ENCODE measurements at places on chromosomes 6 and 20.

- DNase-seq: no peak
These were observed 132.6 kb upstream of the RIN2 start for GRCh38 chr20:19625426-19625825.

GRCh38 chr6:4270776-4271175 is 135.4 kb upstream of the ECI2 start:
- no peak for DNase-seq

DNA sequence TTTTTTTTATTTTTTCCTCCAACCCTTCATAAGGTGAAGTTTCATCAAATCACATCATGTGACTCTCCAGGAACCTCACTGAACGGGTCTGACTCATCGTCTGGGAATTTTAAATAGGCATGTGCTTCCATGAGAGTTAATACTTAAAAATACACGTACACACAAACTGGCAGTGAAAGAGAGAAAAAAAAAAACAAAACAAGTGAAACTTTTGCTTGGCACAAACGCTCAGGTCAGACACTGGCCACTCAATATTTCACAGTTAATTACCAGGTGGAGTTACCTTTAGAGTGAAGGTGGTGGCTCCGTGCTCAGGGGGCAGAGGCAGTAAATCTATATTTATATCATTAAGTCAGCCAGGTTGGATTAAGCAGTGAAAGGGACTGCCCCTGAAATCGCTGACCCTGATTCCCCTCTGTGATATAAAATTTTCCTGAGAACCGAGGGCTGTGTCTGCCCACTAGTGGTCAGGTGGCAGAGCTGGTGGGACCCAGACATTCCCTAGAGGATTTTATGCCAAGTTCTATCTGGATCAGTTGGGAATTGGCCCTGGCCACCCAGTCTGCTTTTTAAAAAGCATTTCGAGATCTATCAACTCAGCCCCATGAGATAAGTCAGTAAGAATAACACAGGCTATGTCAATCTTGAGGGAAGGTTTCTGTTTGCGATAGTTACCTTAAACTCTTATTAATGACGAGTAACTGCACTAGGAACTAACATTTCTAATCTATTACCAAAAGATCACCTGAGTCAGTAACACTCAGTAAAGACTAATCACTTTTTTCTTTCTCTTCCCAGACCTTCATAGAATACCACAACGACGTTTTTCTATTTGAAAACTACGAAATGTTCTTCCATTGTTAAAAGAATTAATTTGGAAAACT is 259.1 kb downstream of the HDGFL1 start:
- no peak for DNase-seq

- DNase-seq: no peak
These were observed 84.9 kb downstream of the MMS22L start for GRCh38 chr6:97198046-97198565.

- no peak for DNase-seq
These were observed 338.2 kb upstream of the ZFP64 start for GRCh38 chr20:52529826-52530225.

DNA sequence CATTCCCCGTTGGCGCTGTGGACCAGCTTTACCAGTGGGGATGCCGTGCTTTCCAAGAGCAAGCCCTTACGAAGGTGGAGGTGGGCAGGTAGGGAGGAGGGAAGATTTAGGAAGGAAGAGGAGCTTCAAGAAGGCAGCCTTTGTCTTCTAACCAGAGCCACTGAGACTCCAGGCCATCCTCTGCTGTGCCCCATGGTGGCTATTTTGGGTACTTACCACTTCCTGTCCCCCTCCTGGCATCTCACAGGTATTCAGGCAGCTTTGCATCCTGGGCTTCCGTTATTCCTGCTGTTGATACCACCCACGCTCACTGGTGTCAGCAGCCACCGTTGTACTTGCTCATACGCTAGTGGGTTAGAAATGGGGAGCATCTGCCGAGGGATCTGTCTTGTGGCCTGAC is 22.9 kb downstream of the ERMARD start:
- DNase-seq: no peak

DNA sequence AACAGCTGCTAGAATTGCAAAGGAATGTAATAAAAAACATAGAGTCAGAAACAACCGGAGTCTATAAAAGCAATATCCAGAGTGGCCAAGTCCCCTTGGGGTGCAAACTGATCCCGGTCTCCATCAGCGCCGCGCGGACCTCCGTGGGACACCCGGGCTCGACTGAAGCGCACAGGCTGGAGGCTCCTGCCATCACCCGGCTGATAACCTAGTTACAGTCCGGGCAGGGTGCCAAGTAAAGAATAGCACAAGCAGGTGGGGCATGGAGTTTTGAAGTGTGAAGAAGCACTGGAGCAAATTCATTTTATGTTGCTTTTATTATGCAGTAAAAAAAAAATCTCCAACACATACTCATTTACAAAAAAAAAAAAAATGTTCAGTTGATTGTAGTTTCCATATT is 205.1 kb upstream of the GMDS start:
- no peak for DNase-seq

- DNase-seq: no peak
These were observed 195.0 kb downstream of the KHDC1L start for GRCh38 chr6:73030257-73030656.

GRCh38 chr6:71726121-71726520 is 160.2 kb upstream of the RIMS1 start:
- no peak for DNase-seq

DNA sequence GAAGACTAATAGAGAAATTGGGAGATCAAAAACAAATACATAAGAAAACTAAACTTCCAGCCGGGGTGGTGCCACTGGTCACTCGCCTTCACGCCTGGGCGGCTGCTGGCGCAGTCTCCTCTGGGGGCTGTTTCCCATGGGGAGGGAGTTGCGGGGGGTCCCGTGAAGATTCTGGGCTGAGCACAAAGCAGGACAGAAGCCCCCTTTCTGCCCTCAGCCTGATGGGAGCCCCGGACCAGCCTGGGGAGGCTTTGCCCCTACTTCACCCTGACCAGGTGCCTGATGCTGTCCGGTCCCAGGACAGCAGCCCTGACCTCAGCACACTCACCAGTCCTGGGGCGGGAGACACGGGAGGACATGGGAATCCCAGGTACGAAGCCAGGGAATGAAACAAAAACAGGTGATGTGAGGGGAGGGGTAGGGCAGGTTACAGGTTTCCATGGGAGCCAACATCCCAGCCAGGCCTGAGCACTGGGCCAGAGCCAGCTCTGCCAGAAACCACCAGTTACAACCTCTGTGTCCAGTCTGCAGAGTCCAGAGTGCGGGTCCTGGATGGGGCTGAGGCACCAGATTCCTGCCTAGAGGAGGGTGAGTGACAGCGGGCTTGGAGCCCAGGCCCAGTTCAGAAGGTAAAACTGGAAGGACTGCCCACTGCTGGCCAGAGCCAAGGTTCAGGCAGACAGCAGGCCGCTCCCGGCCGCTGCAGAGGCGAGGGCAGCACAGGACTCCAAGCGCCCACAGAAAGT is 326.4 kb downstream of the TAF4 start:
- no peak for DNase-seq

DNA sequence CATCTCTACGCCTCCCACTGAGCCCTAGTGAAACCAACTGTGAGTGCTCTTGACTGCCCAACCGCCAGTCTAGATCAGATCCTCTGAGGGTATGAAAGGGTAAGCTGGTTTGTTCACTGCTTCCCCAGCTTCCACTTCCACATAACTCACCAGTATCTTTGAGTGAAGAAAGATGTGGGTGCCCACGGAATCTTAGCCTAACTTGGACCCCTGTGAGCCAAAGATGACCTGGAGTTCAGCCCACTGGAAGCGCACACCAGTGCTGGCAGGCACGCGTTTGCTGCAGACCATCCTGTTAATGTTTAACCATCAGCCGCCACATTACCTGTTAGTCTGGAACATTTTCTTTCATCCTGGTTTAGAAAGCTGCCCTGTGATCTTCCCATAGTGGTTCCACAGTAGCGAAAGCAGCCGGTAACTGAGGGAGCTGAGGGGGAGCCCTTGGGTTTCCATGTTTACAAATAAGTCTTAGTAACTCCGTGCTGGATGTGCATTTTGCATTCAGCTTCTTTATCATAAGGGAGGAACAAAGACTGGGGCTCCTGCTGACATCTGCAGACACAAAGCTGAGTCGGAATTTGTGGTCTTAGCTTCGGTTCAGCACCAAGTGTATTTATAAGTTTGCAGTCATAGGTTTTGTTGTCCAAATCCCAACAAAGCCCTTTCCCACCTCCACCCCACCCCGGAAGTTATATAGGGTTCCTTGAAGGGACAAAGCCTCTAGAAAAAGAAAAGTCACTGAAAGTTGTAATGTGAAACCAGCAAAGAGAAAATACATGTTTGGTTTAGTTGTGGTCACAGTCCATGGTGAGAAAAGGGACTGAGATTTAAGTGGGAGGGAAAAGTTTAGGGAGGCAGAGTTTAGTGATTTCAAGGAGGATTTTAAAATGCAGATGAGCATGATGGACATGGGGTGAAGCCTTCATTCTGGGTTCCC is 71.0 kb downstream of the SSR1 start:
- DNase-seq: no peak

- DNase-seq: peak; percentile 72
These were observed 392.7 kb upstream of the MAN1A1 start for GRCh38 chr6:119742188-119742803.

GRCh38 chr6:31363811-31364210 is 6.8 kb upstream of the HLA-B start:
- DNase-seq: no peak

DNA sequence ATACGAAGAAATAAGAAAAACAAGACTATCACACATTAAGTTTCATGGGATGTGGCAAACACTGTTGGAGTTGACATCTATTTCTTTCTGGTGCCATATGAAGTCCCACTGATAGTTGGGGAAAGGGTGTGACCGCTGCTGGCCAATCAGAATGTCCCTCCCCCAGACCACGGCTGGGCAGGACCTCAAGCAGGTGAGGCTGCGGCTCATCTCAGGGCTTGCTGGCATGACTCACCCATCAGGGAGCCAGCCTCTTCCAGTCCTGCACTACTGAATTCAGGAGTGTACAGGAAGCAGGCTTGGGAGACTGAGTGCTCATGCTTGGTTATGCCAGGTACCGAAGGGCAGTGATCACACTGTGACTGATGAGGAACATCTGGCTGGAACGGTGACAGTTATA is 18.9 kb downstream of the PREP start:
- no peak for DNase-seq

GRCh38 chr6:85126485-85127167 is 323.3 kb upstream of the NT5E start:
- no peak for DNase-seq

GRCh38 chr20:6566821-6567220 is 200.7 kb upstream of the BMP2 start:
- DNase-seq: no peak

- no peak for DNase-seq
These were observed 24.2 kb upstream of the MYMX start for GRCh38 chr6:44192428-44193041.

GRCh38 chr6:24549158-24549557 is 54.4 kb downstream of the ALDH5A1 start:
- no peak for DNase-seq

DNA sequence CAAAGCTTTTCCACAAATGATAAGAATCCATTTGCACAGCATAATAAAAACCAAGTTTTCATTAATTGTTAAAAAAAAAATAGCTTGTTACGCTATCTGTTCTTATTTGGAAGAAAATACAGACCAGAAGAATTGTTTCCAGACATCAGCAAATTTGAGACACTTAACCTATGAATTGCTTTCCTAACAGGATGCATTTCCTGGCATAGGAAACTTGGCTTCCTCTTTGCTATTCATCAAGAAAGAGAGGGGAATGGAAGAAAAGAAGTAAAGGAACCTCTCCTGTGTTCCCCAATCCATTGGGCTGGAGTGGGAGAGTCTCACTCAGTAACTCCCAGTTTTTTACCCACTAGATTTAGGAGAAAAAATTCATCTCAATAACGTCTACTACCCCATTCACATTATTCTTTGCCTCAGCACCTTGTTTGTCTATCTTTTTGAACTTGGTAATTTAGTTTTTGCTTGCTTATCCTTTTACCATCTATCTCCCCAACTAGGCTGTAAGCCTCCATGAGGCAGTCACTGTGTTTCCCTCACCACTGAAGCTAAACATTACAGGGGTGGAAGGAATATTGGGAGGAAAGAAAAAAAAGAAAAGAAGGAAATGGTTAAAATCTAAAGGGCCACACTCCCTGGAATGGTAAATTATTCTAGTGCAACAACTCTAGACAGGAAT is 150.3 kb downstream of the COL21A1 start:
- no peak for DNase-seq

- DNase-seq: no peak
These were observed 10.6 kb upstream of the RBBP8NL start for GRCh38 chr20:62437927-62438326.

GRCh38 chr6:31470801-31471200 is 27.1 kb upstream of the MICB start:
- DNase-seq: no peak

DNA sequence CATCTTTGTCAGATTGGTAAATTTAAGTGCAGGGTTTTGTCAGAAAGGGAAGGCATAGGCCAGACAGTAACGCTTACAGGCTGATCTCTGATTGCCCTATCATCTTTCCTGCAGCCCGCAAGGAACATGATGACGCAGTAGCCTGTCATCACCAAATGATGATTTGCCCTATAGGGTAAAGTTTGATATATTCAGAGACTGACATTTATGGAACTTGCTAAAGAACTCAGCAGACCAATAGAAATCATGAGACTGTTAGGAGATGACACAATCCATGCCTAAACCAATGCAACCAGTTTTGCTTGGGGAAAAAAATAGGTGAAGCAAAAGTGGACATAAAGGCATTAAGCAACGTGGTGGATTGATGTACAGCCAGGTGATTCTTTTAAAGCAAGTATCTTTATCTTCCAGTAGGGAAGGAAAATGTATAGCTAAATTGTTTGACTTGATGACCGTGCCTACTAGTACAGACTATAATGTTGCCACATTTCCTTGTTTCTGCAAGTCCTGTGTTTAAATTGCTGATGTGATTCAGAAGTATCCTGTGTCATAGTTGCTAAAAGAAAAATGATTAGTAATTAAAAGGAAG is 2.4 kb downstream of the NUS1 start:
- no peak for DNase-seq

GRCh38 chr20:25408170-25408547 is 686 bp downstream of the GINS1 start:
- DNase-seq: no peak

DNA sequence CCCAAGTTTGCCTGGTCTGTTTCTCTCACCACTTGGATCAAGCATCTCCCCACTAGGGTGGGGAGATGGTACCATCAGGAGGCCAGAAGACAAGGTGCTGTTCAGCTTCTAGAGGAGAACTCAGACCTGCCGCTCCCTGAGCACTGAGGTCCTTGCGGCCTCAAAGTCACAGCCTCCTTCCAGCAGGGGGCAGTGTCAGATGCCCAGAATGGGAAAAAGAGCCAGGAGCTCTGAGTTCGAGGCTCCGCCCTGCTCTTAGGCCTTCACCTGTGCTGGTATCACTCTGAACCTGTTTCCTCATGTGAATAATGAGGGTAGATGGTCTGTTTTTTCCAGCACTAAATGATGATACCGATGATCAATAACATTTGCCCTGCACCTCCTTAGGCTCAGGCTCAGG is 68.7 kb downstream of the TOX2 start:
- DNase-seq: peak; percentile 72

GRCh38 chr6:158002951-158003853 is 21.5 kb downstream of the SYNJ2 start:
- DNase-seq: peak; percentile 51
